ENCODE measurements at places on chromosomes 6 and 20.
A peak's percentile ranks its signal among the peaks of the same experiment; 100 is the strongest.

- DNase-seq = no peak
These were observed 10.9 kb downstream of the CCM2L start for GRCh38 chr20:32021091-32021490.

DNA sequence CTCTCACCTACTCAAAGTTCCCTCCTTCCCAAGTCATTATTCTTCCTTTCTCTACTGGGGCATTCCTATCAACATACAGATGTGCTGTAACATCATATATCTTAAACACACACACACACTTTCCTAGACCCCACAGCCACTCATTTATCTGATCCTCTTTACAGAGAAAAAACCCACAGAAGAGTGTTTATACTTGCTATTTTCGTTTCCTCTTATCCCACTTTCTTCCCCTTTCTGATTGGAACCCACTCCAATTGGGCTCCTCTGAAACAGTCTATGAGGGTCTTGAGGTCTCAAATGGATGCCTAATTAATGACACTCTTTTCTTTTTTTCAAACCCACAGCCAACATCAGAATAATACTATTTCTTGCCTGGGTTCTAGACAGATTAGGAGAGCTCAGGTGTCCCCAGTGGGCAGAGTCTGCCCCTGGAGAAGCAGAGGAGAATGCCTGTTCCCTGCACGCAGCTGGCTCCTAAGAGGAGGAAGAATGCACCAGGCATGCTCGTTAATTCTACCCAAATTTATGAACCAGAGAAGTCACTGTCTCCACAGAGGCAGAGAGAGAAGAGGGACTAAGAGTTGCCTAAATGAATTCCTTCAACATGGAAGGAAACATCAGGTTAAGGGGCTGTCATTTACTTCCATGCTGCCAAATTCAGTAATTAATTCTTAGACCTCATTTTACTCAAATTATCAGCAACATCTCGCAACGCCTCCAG, 65.9 kb downstream of the CRYBG1 start:
- DNase-seq = no peak

- DNase-seq = no peak
These were observed 248.2 kb downstream of the TBX18 start for GRCh38 chr6:84516154-84516553.

DNA sequence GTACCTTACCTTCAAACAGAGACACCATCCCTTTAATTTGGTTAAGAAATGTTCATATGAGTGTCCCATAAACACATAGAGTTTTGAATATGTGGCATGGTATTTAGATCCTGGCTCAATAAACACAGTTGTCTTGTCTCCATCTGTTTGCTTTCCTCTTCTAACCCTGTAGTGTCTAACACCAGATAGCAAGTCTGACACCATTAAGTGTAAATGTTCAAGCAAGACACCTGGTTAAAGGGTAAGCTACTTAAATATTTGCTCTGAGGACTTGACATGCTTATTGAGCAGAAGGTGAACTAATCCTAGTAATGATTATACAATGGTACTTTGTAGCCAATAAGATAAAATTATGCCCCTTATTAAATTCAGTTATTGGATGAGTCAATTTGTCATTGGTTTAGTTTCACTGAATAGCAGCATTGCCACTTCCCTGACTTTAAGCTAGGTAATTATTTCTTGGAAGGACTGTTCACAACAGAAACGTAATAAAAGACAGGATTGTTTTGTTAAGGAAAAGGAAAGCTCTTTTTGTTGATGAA, 26.9 kb upstream of the GOPC start:
- no peak for DNase-seq

DNA sequence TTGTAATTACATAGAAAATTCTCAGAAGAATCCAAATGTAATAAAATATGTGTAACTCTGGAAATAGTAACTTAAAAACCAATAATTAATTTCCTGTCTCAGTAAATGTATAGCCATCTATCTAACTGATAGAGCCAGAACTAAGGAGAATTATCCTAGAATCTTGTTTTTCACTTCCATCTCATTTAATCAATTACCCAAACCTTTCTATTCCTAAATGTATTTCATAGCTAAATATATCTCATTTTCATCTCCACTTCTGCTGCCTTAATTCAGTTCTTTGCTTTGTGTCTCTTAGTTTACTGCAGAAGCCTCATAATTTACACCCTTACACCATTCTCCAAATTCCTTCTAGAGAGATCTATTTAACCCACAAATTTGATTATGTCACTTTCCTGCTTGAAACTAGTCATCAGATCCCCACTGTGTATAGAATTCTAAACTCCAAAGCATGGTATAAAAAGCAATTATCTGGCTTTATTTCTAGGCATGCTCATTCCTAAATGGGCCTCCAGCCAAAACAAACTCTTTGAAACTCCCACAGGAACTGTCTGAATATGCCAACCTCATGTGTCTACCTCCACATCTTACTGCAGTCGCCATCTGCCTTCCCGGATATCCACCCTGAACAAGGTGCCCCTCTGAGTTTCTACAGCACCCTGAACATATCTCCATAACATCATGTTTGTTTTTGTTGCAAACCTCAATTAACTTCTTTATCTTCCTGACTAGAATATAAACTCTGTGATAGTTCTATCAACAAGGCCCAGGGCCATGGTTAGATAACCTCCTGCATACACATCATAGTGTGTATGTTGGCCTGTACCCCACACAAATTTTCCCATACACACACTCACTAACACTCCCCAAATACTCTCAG, 70.5 kb upstream of the ADTRP start:
- peak; percentile 84 for DNase-seq

DNA sequence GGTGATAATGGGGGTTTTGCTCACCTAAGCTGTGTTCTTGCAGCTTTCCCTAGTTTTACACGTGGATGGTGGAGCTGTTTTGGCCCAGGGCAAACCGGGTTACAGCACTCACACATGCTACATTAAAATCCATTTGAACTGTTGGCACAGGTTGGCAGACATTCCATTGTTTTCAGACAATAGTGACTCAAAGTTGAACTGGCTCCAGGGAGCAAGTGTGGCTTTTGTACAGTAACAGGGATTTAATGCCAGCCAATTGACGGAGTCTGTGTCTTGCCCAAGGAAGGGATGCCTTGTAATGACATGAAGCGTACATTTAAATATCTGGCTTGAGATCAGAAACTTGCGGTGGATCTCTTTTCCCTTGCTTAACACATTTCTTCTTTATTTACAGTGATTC, 183.1 kb downstream of the DTNBP1 start:
- DNase-seq = no peak

DNA sequence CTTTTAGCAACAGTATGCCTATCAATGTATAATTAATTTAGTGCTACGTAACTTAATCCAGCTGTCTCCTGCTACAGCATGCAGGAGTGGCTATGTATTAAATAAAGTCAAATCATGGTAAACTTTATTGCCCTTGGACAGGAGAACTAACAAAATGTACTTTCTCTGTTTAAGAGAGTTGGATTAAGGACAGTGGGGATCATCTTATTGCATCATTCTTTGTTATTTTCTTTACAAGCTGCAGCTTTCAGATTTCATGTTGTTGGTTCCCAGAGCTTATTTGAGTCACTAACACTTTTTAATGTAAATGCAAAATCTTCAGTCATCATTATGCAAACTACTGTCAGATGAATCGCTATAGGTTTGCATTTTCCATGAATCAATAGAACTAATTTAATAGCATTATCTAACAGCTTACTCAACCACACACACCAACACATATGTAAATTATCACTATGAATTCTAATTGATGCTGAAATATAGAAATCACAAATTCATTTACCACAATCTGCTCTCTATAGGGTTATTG, 424.7 kb downstream of the MMUT start:
- no peak for DNase-seq

GRCh38 chr20:1402149-1402548, 9.3 kb upstream of the FKBP1A start:
- DNase-seq = no peak

DNA sequence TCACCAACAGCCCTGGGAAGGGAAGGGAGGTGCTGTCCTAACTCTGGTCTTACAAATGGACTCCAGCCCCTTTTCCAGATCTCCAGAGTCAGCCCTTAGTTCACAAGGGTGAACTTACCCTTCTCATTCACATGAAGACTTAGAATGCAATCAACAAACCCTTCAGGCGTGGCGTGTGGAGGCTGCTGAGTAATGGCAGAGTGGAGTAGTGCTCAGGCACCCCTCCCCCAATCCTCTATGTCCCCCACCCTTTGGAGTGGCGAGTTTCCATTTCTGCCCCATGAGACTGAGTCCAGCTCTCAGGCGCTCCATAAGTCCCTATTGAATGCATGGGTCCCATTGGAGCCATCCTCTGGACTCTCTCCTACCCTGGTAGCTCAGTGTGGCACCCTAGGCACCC, 3.3 kb downstream of the SNAI1 start:
- no peak for DNase-seq

GRCh38 chr6:111110036-111110435, 22.7 kb downstream of the SLC16A10 start:
- no peak for DNase-seq

DNA sequence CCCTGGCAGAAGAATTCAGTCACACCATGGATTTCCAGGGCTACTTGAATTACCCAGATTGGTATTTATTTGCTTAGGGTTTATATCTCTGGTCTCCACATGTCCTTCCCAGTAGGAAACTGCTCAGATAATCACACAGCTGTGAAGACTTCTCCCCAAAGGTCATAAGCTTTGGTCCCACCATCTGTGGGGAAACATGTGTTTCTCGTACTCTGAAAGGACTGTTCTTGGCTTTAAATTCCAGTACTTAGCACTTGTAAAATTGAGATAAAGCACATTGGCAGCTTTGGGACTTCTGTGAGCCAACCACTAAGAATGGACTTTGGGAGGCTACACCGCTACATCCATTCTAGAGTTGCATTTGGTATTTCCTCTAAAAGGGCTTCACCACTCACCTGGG, 205.3 kb upstream of the FOXA2 start:
- DNase-seq = no peak

- no peak for DNase-seq
These were observed 37.7 kb downstream of the KCNK17 start for GRCh38 chr6:39276379-39276995.

DNA sequence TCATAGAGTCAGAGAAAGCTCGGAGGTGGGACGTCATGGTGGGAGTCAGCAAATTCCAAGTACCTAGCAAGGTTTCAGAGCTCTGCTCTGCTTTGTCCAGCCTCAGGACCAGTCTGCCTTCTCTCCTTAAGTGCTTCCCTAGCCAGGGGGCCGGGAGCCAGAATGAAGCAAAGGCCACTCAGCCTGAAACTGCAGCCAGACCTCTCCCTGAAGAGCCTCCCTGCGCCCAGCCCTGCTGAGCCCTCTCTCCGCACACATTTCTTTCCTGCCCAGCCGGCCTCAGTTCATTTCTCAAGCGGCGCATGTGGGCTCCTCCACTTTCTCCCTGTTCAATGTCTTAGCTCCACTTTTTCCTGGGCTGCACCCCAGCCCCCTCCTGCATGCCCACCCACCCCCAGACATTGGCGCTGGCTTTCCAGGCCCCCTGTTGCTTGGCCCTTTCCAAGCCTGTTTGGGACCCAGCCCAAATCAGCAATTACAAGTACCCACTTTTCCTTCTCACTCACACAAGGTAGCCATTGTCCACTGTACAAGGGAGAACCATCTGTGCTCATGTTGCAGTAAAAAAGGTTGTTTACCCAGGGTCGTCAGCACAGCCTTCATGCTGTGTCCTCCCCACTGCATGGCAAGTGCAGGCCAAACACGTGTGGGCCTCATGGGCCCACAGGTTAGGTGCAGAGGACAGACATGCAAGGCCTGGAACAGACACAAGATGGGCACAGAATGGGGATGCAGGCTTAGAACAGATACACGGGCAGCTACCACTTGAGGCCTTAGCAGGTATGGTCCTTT, 147.1 kb downstream of the MRPL14 start:
- DNase-seq = no peak

- DNase-seq = no peak
These were observed 543.5 kb downstream of the MMUT start for GRCh38 chr6:48919555-48919954.

DNA sequence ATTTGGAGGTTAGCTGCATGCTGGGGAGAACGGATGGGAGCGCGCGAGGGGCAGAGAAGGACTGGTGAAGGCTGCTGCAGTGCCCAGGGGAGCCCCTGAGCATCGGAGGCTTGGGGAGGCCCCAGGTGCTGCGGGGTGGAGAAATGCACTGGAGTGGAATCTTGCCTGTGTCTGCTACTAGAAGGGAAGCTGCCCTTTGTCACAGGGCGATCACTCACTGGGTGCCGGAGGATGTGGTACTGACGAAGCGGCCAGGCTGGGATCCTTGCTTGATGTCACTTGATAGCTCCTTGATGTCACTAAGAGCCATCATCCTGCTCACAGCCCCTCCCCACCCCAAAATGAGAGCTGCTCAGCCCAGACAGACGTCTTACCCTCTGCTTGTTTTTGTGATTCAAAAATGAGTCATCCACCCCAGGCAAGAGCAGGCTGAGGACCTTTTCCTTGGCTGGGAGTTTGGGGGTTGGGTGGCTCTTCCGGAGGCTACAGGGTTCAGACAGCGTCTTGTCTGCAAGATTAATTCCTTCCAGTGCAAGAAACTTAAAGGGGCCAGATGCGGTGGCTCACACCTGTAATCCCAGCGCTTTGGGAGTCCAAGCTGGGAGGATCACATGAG, 62.6 kb upstream of the PMEPA1 start:
- DNase-seq = no peak

GRCh38 chr6:24882295-24882694, 53.5 kb downstream of the RIPOR2 start:
- no peak for DNase-seq

DNA sequence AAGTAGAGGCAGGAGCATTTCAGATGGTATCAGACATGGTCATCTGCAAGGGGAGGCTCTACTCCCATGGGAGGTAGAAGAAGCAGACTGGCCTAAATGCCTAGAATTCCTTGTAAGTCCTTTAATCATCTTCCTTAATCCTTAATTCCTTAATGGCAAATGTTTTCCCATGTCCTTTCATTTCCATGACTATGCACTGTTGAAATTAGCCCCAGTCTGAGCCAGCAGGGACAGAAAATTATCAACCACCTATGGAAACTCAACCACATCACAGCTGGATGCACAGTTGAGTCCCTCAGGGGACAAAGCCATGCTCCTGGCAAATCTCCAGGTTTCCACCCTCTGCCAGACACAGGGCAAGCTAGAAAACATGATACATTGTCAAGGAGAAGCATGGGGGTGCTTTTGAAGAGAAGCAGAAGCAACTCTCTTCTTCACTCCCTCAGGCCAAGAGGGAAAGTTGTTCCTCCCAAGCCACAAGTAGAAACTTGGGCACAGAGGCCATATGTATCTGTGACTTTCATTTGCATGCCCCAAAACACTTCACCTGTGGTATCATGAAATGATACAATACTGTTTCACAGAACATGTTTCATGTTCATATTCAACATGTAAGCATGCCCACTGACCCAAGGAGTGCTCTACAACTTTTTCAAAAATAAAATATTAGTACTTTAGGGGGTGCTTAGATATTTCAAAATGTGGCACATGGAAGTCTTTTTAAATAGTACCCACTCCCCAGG, 683.6 kb downstream of the KIF16B start:
- DNase-seq = peak; percentile 60

- DNase-seq = no peak
These were observed 45.3 kb downstream of the IGF2R start for GRCh38 chr6:160013987-160014868.

DNA sequence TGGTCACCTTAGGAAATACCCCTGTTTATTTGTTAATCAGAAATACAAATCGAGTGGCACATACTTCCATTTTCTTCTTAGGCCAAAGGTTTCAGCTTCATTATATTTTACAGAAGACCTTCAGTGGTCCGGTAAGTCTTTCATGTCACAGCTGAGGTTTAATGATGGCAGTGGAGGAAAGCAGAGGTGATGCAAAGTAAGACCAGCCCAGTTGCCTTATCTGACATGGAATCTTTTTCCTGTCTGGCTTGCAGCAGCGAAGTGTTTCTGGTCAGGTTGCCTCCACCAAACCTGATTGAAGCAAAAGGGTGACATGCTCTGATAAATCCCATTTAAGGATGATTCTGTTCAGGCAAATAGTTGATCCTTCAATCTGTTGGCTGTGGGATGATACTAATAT, 100.0 kb downstream of the PRDM1 start:
- no peak for DNase-seq

Data from NCI-H2081 treated with DMSO at 0.1 percent for 48 hours (cell line).